ENCODE measurements at places on chromosomes 6 and 20.
A peak's percentile ranks its signal among the peaks of the same experiment; 100 is the strongest.

GRCh38 chr6:38163186-38164130 lies 343.9 kb downstream of the ZFAND3 start:
- no peak for DNase-seq

DNA sequence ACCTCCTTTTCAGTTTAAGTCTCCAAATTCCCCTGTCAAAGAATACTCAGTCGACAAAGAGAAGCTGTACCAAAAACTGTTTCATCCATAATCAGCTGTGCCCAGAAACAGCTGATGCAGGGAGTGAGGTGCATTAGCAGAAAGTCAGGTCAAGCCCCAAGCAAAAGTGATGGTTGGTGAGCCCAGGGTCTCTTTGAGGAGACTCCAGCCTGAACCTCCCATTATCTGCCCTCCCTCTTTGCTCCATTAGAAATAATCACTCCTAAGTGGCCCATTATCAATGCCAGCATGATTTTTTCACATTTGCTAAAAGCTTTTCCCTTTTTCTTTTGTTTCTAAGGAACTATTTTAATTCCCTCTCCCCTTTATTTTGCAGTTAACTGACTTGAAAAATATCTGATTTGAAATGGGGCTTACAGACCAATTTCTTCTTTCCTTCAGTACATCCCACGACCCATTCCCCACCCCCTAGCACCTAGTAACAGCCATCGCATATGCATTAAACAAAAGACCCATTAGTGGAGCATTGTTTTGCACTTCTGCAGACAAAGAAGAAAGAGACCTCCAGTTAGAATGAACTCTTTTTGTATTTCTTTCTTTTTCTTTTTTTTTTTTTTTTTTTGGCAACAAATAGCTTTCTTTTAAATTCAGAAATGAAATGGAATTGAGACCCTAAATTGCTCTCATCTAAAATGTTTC lies 257.0 kb downstream of the GRIK2 start:
- DNase-seq, result no peak

- DNase-seq, result no peak
Observed at GRCh38 chr6:32819729-32820128, 2.9 kb upstream of the HLA-DOB start.

DNA sequence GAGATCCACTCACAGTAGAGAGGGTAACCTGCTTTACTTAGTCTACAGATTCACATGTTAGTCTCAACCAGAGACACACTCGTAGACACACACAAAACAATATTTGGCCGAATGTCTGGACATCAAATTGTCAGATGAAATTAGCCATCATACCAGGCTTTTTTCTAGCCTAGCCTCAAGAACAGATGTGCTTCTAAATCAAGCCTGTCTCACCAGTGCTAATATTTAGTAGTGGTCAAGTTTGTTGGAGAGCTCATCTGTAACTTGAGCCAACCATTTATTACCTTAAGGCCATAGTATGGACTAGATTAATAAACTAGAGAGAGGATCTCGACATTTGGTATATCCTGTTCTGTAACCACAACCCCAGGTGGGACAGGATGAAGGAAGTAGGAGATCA lies 1118.8 kb upstream of the MAP3K7 start:
- no peak for DNase-seq

DNA sequence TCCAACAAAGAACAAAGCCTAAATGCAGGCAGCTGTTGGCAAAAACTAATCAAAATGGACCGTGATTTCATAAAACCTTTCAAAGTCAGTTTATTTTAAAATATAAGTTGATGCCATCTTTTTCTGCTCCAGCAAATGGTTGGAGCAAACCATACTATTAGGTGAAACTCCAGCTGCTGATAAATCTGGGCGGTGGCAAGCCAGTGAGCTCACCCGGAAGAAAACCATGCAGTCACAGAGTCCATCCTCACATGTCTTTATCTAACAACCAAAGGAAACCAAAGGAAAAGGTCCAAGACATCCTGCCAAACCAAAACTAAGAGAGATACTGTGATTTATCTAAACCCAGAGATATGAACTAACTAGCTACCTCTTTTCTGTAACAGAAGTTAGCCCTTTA lies 72.6 kb downstream of the HIVEP2 start:
- DNase-seq, result peak; percentile 33

- DNase-seq, result no peak
Observed at GRCh38 chr20:57922706-57923105, 212.9 kb upstream of the PMEPA1 start.

DNA sequence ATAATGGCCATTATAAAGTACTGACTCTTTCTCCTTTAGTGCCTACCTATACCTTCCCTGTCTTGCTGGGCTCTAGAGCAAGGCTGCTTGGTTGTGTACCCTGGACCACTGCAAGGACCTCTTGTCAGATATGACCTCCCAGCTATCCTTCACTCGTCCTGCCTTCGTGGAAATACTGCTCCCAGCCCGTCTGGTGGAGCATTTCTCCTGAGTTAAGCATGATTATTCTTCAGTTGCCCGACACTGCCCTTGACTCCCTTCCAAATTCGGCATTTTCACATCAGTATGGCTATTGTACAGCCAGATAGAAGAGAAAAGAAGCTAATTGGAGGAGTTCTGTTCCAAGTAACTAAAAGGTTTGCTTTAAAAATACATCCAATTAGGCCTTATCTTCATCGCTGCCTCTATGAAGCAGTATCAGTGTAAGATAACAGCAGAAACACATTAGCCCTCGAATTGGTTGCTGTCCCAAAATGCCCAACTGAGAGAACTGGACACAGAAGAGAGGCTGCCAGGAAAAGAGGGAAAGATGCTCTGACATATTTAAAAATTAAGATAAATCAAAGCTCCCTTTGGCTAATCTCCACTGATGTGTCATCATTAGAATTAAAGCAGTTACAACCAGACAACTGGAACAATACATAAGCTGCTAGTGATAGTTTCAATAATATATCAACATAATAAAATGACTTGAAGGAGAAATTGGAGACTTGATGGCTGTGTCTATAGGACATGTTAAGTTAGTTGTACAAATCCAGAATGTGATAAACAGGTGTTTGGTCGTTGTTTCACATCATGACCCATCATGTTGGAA lies 54.4 kb downstream of the OPRM1 start:
- no peak for DNase-seq

GRCh38 chr6:27568226-27568897 lies 95.5 kb upstream of the ZNF184 start:
- DNase-seq, result no peak

GRCh38 chr6:132877003-132877402 lies 62.6 kb downstream of the RPS12 start:
- DNase-seq, result no peak

DNA sequence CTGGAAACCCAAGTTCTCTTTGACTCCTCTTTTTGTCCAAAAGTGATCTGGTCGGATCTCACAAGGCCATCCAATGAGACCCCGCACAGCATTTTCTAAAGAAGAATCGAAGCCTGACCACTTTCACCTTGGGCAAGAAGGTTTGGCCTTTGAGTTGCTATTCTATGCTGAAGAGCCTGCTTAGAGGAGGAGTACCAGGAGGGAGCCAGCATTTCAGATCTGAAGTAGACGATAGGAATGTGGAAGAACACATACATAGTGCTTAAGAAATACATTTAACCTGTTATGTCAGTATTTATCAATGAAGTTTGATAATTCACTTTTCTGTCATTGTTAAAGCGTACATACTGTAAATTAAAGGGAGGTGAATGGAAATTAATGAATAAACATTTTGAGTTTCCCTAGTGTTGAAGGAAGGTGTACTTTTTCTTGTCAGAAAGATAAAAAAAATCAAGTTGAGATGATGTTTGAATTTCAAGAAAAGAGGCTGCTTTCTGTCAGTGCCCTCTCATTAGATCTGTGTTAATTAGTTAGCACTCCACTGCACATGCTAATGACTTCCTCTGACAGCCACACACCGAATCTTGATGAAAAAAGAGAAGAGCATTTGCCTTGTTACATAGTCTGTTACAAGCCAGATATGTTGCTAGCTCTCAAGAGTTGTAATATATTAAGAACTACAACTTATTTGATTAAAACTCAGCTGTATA lies 10.9 kb upstream of the TDRD6 start:
- no peak for DNase-seq

GRCh38 chr6:125020385-125020784 lies 58.1 kb downstream of the RNF217 start:
- DNase-seq, result no peak
